ENCODE measurements at places on chromosomes 5 and 9.

- no peak for DNase-seq
Measured at GRCh38 chr9:17018540-17019196, 116.2 kb upstream of the CNTLN start.

GRCh38 chr5:177542816-177543465 lies 11.4 kb downstream of the FAM193B start:
- DNase-seq, result no peak

DNA sequence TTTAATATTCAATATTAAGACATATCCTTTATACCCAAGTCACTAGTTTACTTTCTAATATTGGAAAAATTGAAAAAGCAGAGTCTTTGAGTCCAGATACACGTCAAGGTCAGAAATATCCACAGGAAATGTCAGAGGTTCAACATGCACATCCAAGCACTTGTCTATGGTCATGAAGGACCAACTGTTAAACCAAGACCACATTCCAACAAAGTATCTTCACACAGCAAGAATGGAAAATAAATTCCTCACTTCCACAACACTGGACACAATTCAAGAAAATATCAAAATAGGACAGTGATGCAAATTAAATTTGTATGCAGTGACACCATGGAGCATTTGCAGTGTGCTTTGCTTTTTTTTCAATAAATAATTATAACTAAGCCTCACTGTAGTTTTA lies 142.5 kb downstream of the GABRB2 start:
- no peak for DNase-seq

DNA sequence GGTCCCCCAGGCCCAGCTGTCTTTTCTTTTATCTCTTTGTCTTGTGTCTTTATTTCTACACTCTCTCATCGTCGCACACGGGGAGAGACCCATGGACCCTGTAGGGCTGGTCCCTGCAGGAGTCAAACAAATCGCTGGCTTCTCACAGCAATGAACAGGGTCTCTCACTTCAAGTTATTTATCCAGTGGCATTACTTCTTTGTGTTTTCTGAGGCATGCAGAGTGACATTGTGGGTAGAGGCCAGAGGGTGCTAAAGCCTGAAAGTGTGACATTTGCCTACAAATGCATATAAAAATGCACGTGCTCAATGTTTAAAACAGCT lies 127.6 kb downstream of the ST8SIA4 start:
- DNase-seq, result no peak

- DNase-seq, result no peak
Measured at GRCh38 chr9:101711330-101711941, 27.0 kb downstream of the GRIN3A start.

DNA sequence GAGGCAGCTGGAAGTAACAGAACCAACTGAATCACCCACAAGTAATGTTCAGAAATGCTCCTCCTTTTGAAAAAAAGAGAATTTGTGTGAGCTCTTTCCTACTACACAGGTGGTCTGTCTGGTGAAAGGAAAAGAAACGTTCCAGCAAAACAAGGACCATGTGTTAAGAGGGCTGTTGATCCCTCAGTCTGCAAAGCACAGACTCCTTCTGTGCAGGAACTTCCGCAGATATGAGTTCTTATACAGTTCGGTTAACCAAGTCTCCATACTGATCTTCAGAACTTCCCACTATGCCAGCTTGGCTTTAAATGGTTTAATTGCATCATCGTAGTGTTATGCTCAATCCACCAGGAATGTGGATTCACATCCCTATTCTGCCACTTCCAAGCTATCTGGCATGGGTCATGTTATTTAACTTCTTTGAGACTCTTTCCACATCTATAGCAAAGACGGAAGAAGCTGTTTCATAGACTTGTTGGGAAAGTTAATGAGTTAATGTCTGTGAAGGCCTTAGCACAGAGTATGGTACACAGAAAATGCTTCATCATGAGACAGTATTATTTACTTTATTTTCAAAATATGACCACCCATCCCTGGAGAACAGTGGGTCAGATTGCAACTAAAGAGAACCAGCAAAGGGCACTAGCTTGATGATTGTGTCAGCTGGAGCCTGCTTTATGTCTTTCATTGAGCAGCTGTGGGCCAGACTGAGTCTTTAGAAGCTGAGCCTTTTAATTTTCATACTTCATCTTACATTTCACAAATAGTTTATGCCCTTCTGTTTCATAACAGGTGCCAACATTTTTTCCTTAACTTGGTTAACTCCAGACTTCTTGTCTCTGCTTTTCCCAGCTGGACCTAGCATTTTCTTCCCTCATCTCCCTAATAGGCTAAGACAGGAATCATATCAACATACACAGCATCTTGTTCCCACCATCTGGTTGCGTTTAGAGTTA lies 89.9 kb downstream of the MAMDC2 start:
- no peak for DNase-seq

GRCh38 chr5:19547640-19548039 lies 440.4 kb downstream of the CDH18 start:
- DNase-seq, result no peak

GRCh38 chr5:113090336-113091106 lies 113.9 kb downstream of the DCP2 start:
- no peak for DNase-seq

DNA sequence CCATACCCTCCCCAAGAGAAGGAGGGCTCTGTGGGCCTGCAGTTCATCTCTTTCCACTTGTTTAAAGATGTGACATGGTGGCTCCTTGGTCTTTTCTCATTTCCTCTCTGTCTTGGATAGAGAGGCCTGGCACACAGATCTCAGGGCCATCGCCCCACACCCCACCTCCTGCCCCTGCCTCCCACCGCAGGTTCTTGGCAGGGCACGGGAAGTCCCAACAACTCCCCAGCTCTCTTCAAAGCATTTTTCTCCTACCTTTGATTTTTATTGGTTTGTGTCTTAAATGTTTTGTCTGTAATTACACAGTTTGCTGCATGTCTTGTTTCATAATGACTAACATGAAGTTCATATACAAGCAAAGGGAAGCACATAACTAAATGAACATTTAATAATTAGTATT lies 178.5 kb upstream of the MSX2 start:
- DNase-seq, result no peak

GRCh38 chr5:177364159-177364962 lies 6.6 kb downstream of the RGS14 start:
- DNase-seq, result no peak

GRCh38 chr5:88884608-88884877 lies 1.6 kb upstream of the MEF2C start:
- DNase-seq, result no peak

- DNase-seq, result no peak
Measured at GRCh38 chr5:155898284-155898683, 428.7 kb upstream of the SGCD start.

GRCh38 chr5:163913548-163913947 lies 408.1 kb downstream of the MAT2B start:
- no peak for DNase-seq

DNA sequence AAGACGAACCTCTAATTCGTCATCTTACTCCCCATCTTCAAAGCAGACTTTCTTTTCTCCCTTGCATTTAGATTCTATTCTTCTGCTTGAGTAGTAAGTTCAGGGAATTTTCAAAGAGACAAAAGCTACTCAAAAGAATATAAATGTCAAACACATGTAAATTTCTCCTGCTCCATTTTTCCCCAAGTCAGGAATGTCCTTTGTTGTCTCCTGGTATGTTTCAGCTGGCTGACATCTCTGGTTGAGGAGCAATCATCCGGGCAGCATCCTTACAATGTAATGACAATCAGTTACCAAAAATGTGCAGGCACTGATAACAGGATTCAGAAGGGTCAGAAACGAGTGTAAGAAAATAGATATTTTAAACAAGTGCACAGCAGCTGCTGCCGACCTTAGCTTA lies 47.6 kb upstream of the PPP1R2B start:
- no peak for DNase-seq

DNA sequence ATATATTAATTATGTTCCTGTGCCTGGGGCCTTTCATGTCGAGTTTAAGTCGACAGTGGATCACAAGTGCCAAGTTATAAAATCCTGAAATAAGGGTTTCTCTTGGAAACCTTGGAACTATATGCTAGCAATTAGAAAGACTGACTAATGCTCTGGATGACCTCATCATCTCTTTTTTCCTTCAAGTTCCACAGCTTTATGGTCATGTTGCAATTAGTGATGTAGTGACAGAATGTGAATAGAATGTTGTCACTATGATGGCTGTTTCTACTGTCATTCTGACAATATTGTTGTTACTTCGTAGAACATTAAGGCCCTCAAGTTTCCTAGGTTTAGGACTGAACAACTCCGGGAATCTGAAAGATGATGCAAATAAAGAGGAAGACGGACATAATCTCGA lies 368.0 kb upstream of the SEMA6A start:
- DNase-seq, result no peak

DNA sequence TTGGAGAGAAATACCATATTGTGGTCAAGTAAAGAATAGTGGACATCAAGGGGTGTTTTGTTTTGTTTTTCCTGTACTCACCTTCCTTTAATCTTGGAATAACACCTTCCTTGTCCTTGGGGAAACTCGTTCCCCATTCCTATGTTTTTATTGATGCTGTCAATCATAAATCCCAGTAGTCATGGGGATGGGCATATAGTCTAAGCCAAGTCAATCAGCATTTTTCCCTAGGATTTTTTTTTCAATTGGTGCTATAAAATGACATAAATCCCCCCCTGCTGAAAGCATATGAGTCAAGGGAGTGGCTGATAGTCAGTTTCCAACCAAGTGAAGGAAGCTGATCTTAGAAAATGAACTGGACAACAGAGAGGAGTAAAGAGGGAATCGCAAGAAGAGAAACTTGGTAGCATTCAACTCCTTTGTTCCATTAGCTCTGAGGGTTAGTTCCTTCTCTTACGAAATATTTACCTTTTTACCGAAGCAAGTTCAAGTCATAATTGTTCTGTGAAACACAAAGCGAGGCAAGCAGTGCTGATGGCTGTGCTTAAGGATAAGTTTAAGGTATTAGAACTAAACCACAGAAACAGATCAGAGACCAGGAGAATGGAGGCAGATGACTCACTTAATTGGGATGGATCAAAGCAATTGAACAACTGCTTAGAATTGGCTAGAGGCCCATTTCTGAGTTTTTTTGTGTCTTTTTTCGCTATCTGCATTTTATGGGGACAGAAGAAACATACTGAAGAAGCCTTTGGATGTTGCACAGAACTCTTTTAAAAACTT lies 218.6 kb downstream of the SEMA6A start:
- DNase-seq, result no peak

- DNase-seq, result no peak
Measured at GRCh38 chr5:37791321-37791720, 48.5 kb downstream of the GDNF start.

GRCh38 chr5:126794157-126794828 lies 17.4 kb downstream of the LMNB1 start:
- no peak for DNase-seq

DNA sequence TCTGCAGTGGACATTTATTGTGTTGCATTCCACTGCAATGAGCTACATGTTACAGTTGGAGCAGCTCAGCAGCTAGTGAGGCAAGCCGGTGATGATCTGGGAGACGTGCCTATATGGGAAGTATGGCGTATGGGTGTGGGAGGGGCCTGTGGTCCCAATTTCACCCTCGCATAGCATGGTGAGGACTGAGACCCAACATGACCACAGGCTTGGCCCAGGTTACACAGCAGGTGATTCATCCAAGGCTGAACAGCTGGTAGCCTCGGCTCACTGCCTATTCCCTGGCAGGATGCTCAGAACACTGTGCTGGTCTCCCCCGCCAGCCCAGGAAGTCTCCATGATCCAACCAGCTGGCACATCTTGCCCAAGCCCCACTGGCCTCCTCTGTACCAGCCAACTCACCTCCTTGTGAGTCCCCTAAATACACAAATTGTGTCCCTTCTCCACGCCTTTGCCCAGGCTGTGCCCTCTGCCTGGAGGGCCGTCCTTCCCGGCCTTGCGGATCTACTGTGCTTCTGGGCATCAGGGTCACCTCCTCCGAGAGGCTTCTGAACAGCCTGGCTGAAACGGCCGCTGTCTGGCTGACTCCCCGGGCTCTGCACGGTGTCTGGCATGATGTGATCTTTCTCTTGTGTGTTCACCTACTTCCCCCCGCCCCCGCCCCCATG lies 81.4 kb downstream of the NSUN2 start:
- no peak for DNase-seq

DNA sequence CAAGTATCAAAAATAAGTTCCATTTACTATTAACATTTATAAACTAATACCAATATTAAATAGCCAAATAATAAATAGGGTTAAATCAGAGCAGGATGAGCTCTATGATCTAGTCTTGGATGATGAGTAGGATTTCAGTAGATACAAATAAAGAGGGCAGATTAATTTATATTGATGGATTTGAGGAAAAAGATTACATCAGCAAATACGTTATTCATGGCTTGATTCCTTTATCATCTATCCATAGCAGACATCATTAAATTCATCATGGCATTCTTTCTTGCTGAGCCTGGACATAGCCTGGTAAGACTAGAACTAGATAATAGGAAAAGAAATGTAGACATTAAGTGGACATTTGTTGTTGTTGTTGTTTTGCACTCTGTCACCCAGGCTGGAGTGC lies 13.4 kb upstream of the MSMP start:
- no peak for DNase-seq

DNA sequence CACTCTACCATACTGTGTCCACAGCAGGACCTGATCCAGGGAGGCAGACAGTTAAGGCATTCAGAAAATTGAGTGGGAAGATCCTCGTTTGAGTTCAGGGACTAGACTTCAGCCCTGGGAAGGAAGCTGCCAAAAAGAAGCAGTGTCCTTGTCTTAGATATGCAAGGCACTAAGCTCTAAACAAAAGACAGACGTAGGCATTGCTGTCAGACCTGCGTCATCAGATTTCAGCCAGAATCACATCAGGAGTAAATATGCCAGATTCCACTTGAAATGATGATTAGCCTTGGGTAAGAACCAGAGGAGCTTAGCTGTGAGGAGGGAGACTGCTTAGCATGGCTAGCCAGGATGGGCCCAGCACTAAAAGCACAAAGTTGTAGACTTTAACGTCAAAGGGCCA lies 56.7 kb downstream of the MAMDC2 start:
- DNase-seq, result no peak

- DNase-seq, result no peak
Measured at GRCh38 chr9:115333277-115334070, 215.5 kb upstream of the TNC start.

DNA sequence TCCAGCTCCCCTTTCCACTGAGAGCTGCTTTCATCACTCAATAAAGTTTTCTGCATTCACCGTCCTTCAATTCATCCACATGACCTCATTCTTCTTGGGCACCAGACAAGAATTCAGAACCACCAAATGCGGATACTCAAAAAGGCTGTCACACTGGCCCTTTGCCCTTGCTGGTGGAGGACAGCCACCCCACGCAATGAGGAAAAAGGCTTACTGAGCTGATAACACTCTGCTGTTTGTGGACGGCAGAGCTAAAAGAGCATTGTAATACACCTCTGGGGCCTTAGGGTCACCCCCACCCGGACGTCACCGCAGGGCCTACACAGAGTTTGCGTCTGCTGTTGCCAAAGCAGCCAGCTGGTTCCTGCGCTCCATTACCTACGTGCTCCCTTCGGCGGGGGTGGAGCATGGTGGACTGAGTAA lies 51.2 kb upstream of the ZNF608 start:
- DNase-seq, result no peak
